ENCODE measurements at places on chromosomes 1 and 21.

DNA sequence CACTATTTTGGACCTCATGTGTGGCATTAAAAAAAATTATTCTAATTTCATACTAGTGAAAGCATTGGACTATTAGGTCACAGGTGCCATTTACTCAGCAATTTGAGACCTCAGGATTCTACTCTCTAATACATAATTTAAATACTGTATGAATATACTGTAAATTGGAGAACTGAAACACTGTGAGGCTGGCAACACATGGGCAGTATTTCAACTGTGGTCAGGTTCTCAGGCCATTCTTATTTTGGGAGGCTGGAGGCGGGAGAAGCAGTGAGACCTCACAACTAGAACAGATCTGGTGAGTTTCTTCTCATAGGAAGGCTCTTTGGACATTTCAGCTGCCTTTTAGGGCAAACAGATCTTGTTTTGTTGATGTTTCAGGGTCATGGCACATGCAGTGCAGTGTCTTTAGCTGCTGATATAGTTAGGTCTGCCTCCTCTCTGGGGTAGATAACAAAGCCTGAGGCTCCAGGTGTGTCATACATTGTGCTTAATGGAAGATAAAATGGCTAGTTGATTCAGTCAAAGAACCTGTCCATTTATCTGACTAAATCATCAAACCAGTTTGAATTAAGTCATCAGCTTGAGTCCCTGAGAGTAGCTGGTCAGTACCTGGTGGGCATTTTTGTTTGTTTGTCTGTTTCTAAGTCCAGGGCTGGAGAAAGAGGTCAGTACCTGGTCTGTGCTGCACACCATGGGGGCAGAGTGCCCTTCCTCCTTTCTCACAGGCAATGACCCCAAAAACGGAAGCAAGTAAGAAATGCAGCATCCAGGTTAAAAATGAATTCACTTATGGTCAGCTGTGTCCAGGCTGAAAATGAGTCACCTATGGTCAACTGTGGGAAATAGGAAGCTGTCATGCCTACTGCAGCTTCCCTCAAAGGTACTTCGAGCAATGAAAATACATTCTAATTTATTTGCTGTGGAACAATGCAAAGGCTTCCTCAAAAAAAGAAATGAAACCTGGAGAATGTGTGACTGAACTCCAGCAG is 216.2 kb downstream of the SDCCAG8 start:
- peak; percentile 16 for DNase-seq

DNA sequence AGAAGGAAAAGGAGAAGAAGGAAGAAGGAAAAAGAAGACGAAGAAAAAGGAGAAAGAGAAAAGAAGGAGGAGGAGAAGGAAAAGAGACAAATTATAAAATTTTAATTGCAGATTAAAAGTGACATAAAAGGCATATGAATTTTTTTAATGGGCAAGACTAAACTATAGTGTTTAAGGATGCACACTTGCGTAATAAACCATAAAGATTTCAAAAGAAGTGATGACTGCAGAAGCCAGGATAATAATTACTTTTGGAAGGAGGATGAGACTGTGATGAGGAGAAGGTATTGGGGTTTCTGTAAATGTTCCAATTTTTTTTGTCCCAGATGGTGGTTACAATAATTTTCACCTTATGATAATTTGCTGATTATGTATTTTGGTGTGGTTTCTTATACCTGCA is 243.1 kb upstream of the PKN2 start:
- DNase-seq = no peak

GRCh38 chr1:223000632-223001031 is 142.4 kb downstream of the TLR5 start:
- no peak for DNase-seq

GRCh38 chr1:41573194-41573593 is 88.7 kb upstream of the EDN2 start:
- no peak for DNase-seq

DNA sequence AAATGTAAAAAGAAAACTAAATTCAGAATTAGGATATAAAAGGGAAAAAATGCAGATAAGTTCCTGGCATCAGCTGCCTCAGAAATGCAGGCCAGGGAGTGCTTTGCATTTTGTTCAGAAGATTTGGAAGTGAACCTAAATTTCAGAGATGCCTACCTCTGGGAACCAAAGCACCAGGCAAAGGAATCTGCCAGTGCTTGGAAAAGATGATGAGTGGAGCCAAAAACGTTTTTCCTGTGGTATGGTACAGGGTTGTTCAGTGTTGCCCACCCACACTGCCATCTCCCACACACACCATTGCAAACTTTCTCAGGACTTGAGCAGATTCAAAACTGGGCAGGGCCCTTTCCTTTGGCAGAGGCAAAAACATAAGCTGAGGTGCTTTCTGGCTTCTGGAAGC is 349.5 kb downstream of the TGFB2 start:
- DNase-seq = no peak

GRCh38 chr1:6137758-6138157 is 42.4 kb downstream of the CHD5 start:
- no peak for DNase-seq

DNA sequence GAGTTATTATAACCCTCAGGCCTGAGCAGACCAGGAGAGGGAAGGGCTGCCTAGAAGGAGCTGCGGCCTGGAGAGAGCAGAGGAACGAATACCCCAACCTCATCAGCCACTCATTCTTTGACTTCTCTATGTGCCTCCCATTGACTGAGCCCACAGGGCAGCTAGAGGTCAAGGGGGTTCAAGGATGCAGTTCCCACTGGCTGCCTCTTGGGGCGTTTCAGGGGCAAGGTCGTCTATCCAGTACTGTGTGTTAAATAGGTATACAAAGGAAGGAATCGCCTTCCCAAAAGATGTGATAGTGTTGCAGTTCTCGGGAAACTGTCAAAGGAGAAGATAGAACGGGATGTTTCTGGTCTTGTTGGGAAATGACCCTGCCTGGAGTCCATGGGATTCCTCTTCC is 250.6 kb downstream of the PRDM2 start:
- no peak for DNase-seq

DNA sequence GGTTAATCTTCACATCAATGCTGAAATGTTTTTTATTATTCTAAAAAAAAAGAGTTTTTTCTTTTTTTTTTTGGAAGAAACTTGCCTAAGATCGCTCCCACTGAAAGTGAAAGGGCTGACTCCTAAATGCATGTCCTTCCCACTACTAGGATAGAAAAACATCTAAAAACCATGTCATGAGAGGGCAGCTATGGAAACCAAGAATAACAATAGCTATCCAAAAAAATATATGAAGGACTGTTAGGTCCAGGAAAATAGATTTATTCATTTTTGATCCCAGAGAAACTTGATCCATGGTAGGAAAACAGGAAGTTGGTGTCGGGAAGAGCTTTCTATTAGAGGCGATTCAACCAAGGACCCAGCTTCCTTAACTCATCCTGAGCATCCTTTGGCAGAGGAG is 23.1 kb upstream of the ROR1 start:
- no peak for DNase-seq

GRCh38 chr1:206514813-206515387 is 7.6 kb downstream of the RASSF5 start:
- no peak for DNase-seq

DNA sequence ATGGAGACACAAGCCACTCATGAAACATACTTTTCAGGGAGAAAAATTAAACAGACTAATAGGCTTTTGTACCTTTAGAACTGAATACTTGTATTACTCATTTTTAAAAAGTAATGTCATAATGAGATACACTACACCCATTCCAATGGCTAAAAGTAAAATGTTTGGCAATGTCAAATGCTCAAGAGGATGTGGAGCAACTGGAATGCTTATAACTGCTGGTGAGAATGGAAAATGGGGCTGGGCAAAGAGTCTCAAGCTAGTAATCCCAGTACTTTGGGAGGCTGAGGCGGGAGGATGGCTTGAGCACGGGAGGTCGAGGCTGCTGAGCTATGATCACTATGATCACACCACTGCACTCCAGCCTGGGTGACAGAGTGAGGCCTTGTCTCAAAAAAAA is 86.3 kb downstream of the NKAIN1 start:
- no peak for DNase-seq

DNA sequence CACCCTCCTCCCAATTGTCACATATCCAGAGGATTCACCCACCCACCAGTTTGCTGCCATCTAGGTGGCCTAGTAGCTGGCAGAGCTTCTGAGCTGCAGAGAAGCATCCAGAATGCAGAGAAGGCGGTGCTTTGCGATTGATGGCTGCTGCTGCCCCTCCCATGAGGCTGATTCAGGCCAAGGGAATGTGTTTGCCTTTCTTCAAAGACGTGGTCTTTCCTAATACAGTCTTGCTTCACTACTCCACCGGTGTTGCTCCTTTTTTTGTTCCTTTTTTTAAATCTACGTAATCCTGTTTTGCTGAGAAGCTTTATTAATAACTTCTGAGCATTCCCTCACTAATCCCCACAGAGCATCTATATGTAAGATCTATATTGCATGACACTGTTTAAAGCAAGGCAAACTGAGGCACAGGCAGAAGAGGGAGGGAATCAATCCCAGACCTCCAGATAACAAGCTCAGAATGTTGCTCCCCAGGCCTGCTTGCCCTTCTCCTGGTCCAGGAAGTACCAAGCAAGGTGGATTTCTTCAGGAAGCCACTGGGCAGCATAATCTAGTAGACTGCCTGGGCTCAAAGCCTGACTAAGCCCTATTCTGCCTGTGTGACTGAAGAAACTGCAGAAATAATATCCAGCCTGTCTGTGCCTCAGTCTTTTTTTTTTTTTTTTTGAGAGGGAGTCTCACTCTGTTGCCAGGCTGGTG is 275.5 kb upstream of the FMN2 start:
- DNase-seq = no peak

DNA sequence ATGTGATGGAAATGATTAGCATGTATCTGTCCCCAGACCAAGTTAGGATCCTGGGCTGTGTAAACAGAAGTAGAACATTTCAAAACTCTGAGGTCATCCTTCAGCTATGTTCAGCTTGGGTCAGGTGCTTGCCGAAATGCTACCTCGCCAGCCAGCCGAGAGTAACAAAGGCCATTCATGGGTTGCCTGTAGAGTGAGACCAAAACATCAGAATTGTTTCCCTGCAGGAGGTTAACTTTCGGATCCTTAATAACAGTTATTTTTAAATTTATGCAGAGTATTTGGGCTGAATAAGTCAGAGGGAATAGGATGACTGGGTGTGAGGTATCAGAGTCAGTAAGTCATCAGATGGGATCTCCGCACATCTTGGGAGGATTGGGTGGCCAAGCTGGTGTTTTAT is 35.6 kb downstream of the SMYD2 start:
- DNase-seq = no peak

- no peak for DNase-seq
Observed at GRCh38 chr21:43884861-43885417, 19.9 kb downstream of the AGPAT3 start.

DNA sequence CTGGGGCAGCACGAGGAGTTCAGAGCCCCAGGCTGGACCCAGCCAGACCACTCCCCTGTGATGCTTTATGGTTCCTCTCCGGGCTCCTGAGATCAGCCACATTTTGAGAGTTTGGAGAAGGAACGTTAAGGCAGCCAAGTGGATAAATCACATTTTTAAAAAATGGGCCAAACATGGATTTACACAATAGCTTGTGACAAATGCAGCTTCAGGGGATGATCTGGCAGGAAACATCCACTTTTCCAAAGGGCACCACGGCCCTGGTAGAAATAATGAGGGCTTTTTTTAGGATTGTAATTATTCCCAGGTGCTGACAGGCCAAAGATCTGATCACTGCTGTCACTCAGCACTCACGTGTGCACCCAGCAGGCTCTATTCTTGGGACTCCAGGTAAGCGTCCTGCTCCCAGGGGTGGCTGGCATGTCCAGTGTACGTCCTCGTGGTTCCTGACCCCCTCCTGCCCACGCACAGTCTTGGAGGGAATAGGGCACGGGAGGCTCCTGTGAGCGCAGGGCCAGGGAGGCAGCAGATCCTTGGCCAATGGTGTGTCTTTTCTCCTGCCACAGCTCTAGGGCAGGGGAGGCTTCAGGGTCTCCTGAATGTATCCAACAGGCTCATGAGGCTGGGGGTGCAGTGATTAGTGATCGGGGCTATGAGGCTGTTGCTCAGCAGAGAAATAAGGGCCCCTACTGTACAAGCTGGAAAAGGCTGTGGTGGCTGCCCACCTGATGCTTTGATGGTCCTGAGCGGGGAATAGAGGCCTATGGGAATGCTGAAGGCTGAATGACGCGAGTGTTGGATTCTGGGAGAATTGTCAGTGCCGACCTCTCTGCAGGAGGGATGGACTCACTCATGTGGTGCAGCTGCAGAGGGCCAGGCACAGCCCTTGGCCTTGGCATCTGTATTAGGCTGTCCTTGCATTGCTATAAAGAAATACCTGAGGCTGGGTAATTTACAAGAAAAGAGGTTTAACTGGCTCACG is 415.7 kb downstream of the PTPRU start:
- no peak for DNase-seq

DNA sequence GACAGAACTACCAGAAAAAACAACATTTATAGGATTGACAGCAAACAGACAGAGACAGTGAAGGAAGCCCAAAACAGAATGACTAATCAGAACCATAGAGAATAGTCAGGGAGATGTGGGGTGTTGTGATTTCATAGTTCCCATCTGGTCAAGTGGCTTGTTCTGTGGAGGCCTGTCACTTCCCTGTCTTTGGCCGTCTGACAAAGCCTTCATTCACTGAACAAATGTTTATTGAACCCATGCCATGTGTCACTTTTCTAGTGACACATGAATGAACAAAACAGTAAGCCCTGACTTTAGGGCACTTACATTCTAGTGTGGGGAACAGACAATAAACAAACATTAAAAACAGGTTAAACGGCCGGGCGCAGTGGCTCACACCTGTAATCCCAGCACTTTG is 3.2 kb upstream of the SRRM1 start:
- DNase-seq = no peak

DNA sequence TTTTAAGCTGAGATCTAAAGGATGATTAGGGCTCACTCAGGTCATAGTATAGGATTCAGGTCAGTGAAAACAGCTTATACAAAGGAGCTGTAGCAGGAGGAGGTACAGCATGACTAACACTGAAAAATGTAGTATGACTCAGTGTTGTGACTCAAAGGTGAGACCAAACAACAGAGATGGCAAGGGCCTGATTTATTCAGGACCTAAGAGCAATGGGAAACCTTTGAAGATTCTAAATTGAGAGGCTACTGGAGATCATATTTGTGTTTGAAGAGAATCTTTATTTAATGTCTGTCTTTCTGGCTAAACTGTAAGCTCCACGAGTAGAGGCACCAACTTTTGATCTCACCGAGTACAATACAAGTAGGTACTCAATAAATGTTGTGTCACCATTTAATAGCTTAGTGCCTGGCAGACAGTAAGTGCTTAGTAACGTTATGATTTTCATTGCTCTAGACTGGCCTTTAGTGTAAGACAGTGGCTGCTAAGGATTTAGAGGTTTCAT is 43.5 kb downstream of the PRKAA2 start:
- no peak for DNase-seq

GRCh38 chr1:55213885-55214211 is 1.3 kb downstream of the USP24 start:
- no peak for DNase-seq

DNA sequence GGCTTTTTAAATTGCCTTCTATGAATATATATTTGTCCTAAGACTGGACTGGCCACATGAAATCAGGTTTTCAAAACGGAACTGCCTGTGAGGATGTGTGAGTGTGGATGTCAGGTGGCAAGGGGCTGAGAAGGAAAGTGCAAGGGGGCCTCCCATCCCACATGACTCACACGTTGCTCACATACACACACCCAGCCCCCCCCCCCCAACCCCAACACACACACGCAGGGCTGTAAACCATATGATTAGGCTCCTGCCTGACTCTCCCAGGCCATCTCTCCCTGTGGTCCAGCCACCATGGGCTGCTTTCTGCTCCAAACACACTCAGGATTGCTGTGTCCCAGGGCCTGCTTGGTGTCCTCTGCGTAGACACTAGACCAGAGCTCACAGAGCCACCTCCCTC is 22.4 kb downstream of the DEGS1 start:
- DNase-seq = no peak
